ENCODE measurements at places on chromosomes 2 and 18.

DNA sequence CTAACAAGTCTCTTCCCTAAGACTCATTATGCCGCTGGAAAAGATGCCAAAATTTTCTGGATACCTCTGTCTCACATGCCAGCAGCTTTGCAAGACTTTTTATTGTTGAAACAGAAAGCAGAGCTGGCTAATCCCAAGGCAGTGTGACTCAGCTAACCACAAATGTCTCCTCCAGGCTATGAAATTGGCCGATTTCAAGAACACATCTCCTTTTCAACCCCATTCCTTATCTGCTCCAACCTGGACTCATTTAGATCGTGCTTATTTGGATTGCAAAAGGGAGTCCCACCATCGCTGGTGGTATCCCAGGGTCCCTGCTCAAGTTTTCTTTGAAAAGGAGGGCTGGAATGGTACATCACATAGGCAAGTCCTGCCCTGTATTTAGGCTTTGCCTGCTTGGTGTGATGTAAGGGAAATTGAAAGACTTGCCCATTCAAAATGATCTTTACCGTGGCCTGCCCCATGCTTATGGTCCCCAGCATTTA lies 26.3 kb downstream of the DHRS9 start:
- DNase-seq: peak; percentile 25

- DNase-seq: no peak
Measured at GRCh38 chr18:24561369-24561965, 101.0 kb downstream of the HRH4 start.

DNA sequence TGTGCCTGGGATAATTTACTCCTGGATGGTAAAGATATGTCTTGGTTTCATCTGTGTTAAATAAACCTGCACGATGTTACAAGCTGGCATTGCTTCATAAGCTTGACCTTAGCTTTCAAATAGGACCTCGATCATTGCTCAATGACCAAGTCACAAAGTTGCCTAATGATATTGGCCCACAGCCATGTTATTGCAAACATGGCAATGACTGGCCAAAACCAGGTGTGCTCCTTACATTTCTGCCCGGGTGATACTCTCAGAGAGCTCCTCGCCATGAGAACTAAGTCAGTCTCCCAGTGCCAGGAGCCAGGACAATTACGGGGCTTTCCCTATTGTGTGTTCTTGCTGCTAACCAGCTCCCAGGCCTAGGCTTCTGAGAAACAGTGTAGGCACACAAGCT lies 72.5 kb upstream of the CYP1B1 start:
- no peak for DNase-seq

GRCh38 chr2:71526141-71526540 lies 72.8 kb downstream of the DYSF start:
- no peak for DNase-seq

GRCh38 chr2:12607971-12608370 lies 108.8 kb upstream of the TRIB2 start:
- DNase-seq: peak; percentile 28

DNA sequence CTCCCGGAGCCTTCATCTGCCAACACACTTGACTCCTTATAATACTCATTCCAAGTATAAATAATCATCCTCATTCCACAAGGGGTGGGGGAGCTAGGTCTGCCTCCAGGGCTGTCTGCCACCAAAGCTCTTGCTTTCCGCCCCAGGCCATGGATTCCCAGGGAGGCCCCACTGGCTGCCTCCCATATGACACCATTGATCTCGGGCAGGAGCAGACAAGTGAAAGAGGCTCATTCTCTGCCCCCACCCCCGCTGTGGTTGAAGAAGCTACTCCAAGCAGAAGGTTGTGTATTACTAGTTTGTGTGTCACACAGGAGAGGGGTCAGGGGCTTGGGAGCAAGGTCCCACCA lies 99.5 kb downstream of the MRO start:
- no peak for DNase-seq

GRCh38 chr2:167924556-167924955 lies 322.8 kb downstream of the STK39 start:
- no peak for DNase-seq

GRCh38 chr2:119160361-119160990 lies 1.9 kb upstream of the C1QL2 start:
- DNase-seq: no peak

DNA sequence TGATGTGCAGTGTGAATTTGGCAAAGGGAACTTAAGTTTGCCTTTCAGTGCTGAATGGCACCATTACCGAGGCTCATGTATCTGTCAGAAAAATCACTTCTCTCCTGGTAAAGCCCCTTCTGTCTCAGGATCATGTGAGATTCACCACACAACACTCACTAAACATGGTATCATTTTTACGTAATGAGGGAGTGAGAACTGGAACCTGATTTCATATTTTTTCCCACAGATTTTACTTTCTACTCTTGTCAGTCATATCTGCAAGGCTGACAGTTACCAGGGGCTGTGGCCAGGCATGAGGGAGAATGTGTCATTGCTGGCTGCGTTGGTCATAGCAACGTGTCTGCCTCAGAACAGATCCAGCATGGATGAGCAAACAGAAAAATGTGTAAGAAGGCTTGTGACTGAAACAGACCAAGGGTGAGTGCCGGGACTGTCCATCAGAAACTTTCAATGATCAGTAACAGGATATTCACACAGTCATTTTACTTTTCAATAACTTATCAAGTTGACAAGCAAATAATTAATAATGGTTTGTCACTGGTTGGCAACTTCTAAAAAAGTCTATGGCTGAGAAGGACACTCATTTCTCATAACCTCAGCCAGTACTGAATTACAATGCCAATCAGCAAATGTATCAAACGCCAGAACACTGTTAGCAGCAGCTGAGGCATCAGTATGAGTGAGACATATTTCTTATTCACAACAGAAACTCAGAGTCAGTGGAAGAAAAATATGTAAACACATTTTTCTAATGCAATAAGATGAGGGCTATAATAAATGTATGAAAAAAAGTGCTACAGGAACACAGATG lies 100.5 kb downstream of the CDC42EP3 start:
- peak; percentile 78 for DNase-seq

GRCh38 chr2:236143811-236144210 lies 24.4 kb downstream of the GBX2 start:
- no peak for DNase-seq

DNA sequence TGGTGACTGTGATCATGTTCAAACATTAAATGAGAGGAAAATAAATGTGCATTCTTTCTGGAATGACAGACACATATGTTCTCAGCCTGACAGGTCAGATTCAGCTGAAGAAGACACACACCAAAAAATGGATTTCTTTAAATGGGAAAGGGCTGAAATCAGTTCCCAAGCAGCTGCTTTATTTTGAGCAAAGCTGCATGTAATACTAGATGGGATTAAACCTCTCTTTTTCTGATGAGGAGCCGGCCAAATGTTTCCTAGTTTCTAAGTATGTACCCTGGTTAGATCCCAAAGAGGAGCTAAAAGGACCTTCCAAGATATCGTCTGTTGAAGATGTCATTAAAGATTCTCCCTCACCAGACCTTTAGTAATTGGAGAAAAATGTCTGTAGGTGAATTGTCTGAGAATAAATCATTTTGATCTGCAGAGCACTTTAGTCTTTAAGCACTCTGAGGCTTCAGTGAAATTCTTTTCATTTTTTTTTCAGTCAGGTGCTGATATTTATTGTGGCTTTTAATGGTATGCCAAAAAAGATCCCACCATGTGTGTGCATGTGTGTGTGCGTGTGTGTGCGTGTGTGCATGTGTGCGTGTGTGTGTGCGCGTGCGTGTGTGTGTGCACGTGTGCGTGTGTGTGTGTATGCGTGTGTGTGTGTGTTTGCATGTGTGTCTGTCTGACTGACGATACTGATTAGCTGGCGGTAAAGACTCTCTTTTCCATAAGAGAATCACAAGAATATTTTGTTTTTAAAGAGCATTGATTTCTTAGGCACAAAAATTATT lies 175.8 kb downstream of the IRS1 start:
- no peak for DNase-seq

- no peak for DNase-seq
Measured at GRCh38 chr2:232299927-232300674, 78.5 kb upstream of the ALPP start.
